ENCODE measurements at places on chromosomes 4 and X. TPM values are rescaled to one million over a fixed set of nuclear protein-coding genes. Genes with fewer than 3 reads are reported as not detected.

GLRB gene
- not detected for total RNA-seq

CDKL2 gene
- 0.22 TPM for total RNA-seq

ZIC3 gene
- total RNA-seq: not detected

- no peak for DNase-seq
Measured at GRCh38 chr4:185638548-185639301, 103.4 kb upstream of the PDLIM3 start.

DNA sequence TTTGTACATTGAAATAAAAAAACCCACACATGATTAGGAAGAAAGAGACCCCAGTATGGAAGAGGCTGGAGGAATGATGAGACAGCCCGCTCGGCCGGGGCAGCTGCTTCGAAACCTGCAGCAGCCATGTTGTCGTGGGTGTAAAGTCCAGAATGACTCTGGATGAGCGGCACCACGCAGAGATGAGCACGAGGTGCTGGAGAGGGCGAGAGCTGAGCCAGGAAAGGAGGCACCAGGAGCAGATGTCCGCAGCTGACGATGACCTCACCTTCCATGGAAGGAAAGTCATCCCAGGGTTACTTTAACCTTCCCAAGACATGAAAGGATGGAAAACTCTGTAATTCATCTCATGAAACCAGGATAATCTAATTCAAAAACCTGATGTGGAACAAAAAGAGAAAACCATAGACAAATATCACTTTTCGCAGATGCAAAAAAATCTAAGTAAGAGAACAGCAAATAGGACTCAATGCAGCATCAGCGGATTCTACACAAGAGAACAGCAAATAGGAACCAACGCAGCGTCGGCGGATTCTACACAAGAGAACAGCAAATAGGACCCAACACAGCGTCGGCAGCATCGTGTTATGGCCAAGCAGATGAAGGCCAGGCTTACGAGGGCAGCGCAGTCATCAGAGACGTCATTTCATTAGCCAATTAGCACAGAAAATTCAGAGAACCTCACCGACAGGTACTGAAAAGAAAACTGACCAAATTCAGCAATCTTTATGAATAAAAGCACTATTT lies 25.9 kb upstream of the SPON2 start:
- DNase-seq: no peak

GRCh38 chrX:46584736-46585135 lies 11.2 kb downstream of the CHST7 start:
- DNase-seq: no peak

Data from activated naive CD8-positive, alpha-beta T cell treated with anti-CD3 and anti-CD28 coated beads, Interleukin-2, amount 10 ng/mL, durations not matched to agents 7 days and 5 days (primary cell).